Colonic mucosa (tissue), 4 donors: ENCODE measurements at places on chromosomes 1 and 21. TPM values are rescaled to one million over a fixed set of nuclear protein-coding genes. Genes with fewer than 3 reads are reported as not detected.

GRCh38 chr1:24255226-24255625 is 63.9 kb upstream of the GRHL3 start:
- no peak overlapping the region for H3K27ac ChIP-seq
- DNase-seq: no peak
- no peaks in the 10 kb centered on the region for H3K27me3 ChIP-seq
- no peaks in the 10 kb centered on the region for H3K36me3 ChIP-seq

The LCE2C gene
- total RNA-seq: not detected

- no peak for DNase-seq
- peak overlapping the region; percentile 35 for H3K4me3 ChIP-seq
- no peak overlapping the region for H3K27ac ChIP-seq
- H3K4me1 ChIP-seq: peaks cover 15% of the 10 kb centered on the region
Observed at GRCh38 chr1:153679337-153680119, 1.0 kb downstream of the NPR1 start.

DNA sequence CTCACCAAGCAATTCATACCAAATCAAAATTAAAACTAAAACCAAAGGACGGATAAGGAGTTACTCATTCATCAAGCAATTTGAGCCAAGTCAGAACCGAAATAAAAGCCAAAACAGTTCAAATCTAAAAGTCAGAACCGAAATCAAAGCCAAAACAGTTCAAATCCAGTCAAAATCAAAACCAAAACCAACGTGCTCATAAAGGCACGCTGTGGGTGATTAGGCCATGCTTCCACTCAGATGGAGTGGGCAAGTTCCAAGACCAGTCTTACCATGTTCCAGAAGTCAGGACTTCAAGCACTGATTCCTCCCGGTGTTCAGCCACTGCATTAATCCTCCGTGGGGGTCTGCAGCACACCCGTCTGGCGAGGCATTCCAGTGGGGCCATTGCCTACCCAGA is 409.3 kb downstream of the TGFB2 start:
- H3K27ac ChIP-seq: no peak overlapping the region
- H3K4me3 ChIP-seq: no peak overlapping the region
- DNase-seq: no peak

The CD48 gene
- total RNA-seq: 9.2 TPM

DNA sequence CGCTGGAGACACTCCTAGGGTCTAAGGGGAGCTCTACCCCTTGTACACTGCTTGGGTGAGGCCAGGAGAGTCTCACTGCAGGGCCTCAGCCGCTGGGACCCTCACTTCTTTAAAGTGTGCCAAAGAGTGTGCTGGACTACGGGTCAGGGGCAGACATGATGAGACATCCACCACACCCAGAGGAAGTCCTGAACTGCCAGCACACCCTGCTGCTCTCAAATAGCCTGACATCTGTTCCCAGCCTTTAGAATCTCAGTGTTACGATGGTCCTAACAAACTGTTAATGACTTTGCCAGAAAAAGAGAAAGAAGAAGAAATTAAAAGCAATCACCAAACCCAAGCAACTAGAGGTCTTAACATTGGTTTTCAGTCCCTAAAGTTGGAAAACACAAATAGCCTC is 49.0 kb downstream of the MRPL37 start:
- no peak overlapping the region for H3K27ac ChIP-seq
- no peaks in the 10 kb centered on the region for H3K36me3 ChIP-seq
- no peaks in the 10 kb centered on the region for H3K4me1 ChIP-seq
- DNase-seq: no peak
- no peak overlapping the region for H3K4me3 ChIP-seq
- H3K27me3 ChIP-seq: no peaks in the 10 kb centered on the region

DNA sequence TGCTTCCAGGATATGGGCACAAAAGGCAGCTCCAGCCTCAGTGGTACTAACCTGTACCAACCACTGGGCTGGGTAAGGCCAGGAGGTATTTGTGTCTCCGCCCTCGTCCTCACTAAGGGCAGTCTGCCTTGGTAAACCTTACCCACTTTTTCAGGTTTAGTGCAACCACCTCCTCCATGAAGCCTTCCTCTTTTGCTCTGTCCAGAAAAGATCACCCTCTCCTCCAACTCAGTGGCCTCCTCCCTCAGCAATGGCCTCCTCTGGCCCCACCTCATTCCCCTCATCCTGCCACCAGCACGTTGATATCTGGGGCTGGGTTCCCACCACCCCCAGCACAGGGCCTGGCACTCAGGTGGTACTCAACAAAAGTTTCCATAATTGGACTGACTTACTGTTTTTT is 161.5 kb downstream of the GRIK3 start:
- H3K4me3 ChIP-seq: no peak overlapping the region
- no peak for DNase-seq
- H3K36me3 ChIP-seq: no peaks in the 10 kb centered on the region
- H3K4me1 ChIP-seq: no peaks in the 10 kb centered on the region
- H3K27ac ChIP-seq: no peak overlapping the region

- H3K27ac ChIP-seq: no peak overlapping the region
- no peaks in the 10 kb centered on the region for H3K27me3 ChIP-seq
- no peaks in the 10 kb centered on the region for H3K36me3 ChIP-seq
- DNase-seq: no peak
- no peak overlapping the region for H3K4me3 ChIP-seq
- H3K4me1 ChIP-seq: no peaks in the 10 kb centered on the region
Observed at GRCh38 chr1:152770411-152770810, 4.5 kb upstream of the LCE1F start.

The GPR52 gene
- total RNA-seq: 1.4 TPM

GRCh38 chr1:44037154-44037553 is 5.9 kb upstream of the SLC6A9 start:
- no peak overlapping the region for H3K27ac ChIP-seq
- H3K27me3 ChIP-seq: no peaks in the 10 kb centered on the region
- no peak for DNase-seq
- no peaks in the 10 kb centered on the region for H3K36me3 ChIP-seq
- no peaks in the 10 kb centered on the region for H3K4me1 ChIP-seq

The RIMKLA gene
- total RNA-seq: 30.9 TPM

DNA sequence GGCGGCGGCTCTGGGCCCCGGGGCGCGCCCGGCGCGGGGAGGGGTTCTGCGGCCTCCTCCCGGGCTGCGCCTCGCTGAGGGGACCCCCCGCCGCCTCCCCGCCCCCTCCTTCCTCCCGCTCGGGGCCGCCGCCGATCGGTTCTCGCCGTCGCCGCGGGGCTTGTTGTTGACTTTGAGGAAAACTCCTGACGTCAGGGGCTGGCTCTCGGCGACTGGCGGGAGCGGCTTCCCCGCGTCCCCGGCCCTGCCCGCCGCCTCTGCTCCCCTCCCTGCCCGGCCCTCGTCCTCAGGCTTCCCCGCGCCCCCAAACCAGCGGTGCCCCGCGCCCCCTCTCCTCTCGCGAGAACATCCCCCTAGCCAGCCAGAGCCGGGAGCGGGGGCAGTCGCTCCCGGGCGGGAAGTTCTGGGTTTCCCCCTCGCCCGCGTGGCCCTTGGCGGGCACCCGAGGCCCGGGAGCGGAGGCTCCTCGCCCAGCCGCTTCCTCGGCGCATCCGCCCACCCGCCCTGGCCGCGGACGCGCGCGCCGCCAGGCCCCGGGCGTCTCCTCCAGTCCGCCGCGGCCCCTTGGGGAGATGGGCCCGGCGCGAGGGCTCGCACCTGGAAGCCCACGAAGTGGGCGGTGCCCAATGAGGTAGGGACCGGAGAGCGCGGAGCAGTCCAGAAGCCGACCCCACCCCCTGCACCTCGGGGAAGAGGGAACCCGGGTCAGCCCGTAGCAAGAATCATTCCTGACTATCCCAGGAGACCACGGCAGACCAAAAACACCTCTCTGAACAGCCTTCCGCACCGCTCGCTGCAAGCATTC is 611 bp upstream of the AKT3 start:
- peak overlapping the region; percentile 64 for H3K4me3 ChIP-seq
- H3K4me1 ChIP-seq: no peaks in the 10 kb centered on the region
- peaks cover 11% of the 10 kb centered on the region for H3K27me3 ChIP-seq
- peak overlapping the region; percentile 87 for H3K27ac ChIP-seq
- H3K36me3 ChIP-seq: no peaks in the 10 kb centered on the region
- DNase-seq: peak; percentile 62

- no peak overlapping the region for H3K27ac ChIP-seq
- no peak overlapping the region for H3K4me3 ChIP-seq
- no peak for DNase-seq
- H3K4me1 ChIP-seq: no peaks in the 10 kb centered on the region
Observed at GRCh38 chr1:54558434-54559030, 10.5 kb downstream of the ACOT11 start.

The KRTAP27-1 gene
- total RNA-seq: not detected

- peaks cover 41% of the 10 kb centered on the region for H3K4me1 ChIP-seq
- DNase-seq: no peak
- no peaks in the 10 kb centered on the region for H3K36me3 ChIP-seq
- H3K27ac ChIP-seq: peak overlapping the region; percentile 14
- H3K4me3 ChIP-seq: no peak overlapping the region
Observed at GRCh38 chr1:17591814-17592430, 52.4 kb downstream of the ARHGEF10L start.

- no peak overlapping the region for H3K27ac ChIP-seq
- no peak overlapping the region for H3K4me3 ChIP-seq
- H3K36me3 ChIP-seq: no peaks in the 10 kb centered on the region
- no peaks in the 10 kb centered on the region for H3K27me3 ChIP-seq
- no peak for DNase-seq
Observed at GRCh38 chr1:118303064-118303463, 118.0 kb upstream of the SPAG17 start.

The TMEM201 gene
- 18.1 TPM for total RNA-seq

GRCh38 chr1:150066838-150067183 is 765 bp upstream of the VPS45 start:
- H3K4me3 ChIP-seq: peak overlapping the region; percentile 67
- DNase-seq: peak; percentile 65
- H3K27me3 ChIP-seq: no peaks in the 10 kb centered on the region
- peaks cover 4% of the 10 kb centered on the region for H3K4me1 ChIP-seq

GRCh38 chr21:31448496-31448895 is 104.4 kb upstream of the TIAM1 start:
- H3K27ac ChIP-seq: no peak overlapping the region
- no peak for DNase-seq
- no peaks in the 10 kb centered on the region for H3K36me3 ChIP-seq
- H3K27me3 ChIP-seq: no peaks in the 10 kb centered on the region
- no peaks in the 10 kb centered on the region for H3K4me1 ChIP-seq

- no peaks in the 10 kb centered on the region for H3K4me1 ChIP-seq
- DNase-seq: no peak
- H3K27me3 ChIP-seq: no peaks in the 10 kb centered on the region
- no peak overlapping the region for H3K4me3 ChIP-seq
Observed at GRCh38 chr1:186994897-186995296, 166.1 kb downstream of the PLA2G4A start.

DNA sequence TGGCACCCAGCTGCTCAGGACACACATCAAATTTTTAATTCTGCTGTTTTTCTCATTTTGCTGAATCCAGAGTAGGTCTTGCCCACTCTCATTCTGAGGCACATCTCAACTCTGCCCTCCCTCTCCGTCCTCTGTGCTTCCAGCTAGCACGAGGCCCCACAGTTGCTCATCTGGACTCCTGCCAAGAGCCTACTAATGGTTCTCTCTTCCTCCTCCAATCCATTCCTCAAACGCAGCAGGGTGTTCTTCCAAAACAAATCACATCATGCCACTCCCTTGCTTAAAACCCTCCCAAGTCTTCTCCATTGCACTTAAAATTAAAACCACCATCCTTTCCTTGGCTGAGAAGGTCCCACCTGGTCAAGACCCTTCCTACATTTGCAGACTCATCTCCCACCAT is 49.8 kb upstream of the SCAF4 start:
- peak; percentile 30 for DNase-seq
- no peaks in the 10 kb centered on the region for H3K27me3 ChIP-seq
- no peaks in the 10 kb centered on the region for H3K36me3 ChIP-seq
- no peak overlapping the region for H3K4me3 ChIP-seq
- no peaks in the 10 kb centered on the region for H3K4me1 ChIP-seq

DNA sequence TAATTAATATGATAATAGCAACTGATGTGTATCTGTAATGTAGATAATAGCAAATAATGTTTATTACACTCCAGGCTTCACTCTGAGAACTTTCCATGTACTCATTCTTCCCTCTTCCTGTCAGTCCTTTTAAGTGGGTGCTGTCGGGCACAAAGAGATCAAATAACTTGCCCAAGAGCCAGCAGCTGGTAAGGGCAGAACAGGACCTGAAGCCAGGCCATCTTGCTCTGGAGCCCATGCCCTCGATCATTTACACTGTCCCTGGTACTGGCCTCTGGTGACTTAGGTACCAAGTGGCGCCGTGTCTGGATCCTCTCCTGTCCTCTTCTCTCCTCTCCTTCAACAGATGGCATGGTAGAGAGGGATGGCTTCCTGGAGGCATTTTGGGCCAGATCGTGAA is 97.2 kb downstream of the VPS13D start:
- no peak for DNase-seq
- no peak overlapping the region for H3K27ac ChIP-seq
- H3K4me1 ChIP-seq: no peaks in the 10 kb centered on the region
- no peak overlapping the region for H3K4me3 ChIP-seq

GRCh38 chr1:78267513-78268218 is 221.9 kb downstream of the GIPC2 start:
- DNase-seq: no peak
- H3K36me3 ChIP-seq: no peaks in the 10 kb centered on the region
- H3K27me3 ChIP-seq: no peaks in the 10 kb centered on the region
- H3K4me1 ChIP-seq: no peaks in the 10 kb centered on the region

- peaks cover 19% of the 10 kb centered on the region for H3K4me1 ChIP-seq
- DNase-seq: no peak
- H3K27ac ChIP-seq: peak overlapping the region; percentile 81
- H3K27me3 ChIP-seq: no peaks in the 10 kb centered on the region
Observed at GRCh38 chr1:36161641-36162531, 5.9 kb downstream of the MAP7D1 start.

DNA sequence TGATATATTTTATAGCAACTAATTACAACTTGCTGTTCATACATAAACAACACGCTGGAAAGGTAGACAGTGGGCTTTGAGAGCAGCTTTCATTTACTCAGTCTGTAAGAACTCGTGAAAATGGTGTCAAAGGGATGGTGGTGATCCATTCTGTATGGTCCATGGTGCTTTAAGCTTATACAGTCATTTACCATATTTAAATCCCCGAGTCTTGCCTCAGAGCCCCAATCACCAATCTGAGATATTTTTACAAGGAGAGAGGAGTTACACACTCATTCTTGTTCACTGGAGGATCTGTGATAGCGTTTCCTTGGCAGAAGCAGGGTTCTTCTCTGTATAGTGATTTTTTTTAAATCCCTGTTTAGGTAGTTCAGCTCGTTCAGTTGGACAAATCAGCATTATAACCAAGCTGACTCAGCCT is 694.6 kb downstream of the USP25 start:
- H3K36me3 ChIP-seq: no peaks in the 10 kb centered on the region
- H3K27ac ChIP-seq: no peak overlapping the region
- H3K27me3 ChIP-seq: no peaks in the 10 kb centered on the region
- H3K4me1 ChIP-seq: no peaks in the 10 kb centered on the region

- DNase-seq: no peak
- peaks cover 9% of the 10 kb centered on the region for H3K36me3 ChIP-seq
- H3K27ac ChIP-seq: no peak overlapping the region
- H3K4me3 ChIP-seq: no peak overlapping the region
- no peaks in the 10 kb centered on the region for H3K4me1 ChIP-seq
- no peaks in the 10 kb centered on the region for H3K27me3 ChIP-seq
Observed at GRCh38 chr1:54872036-54872331, 15.0 kb downstream of the DHCR24 start.

GRCh38 chr1:66774438-66774837 is 22.2 kb downstream of the DYNLT5 start:
- H3K27ac ChIP-seq: no peak overlapping the region
- DNase-seq: no peak
- no peaks in the 10 kb centered on the region for H3K27me3 ChIP-seq
- H3K4me1 ChIP-seq: no peaks in the 10 kb centered on the region
- H3K36me3 ChIP-seq: no peaks in the 10 kb centered on the region
- no peak overlapping the region for H3K4me3 ChIP-seq
